ENCODE measurements at places on chromosomes 1 and 21. TPM values are rescaled to one million over a fixed set of nuclear protein-coding genes. Genes with fewer than 3 reads are reported as not detected.

Gene UBASH3A
- 1.9 TPM for total RNA-seq

Gene DNAH14
- total RNA-seq, result 7.6 TPM

Gene PPM1J
- total RNA-seq, result 4.8 TPM

DNA sequence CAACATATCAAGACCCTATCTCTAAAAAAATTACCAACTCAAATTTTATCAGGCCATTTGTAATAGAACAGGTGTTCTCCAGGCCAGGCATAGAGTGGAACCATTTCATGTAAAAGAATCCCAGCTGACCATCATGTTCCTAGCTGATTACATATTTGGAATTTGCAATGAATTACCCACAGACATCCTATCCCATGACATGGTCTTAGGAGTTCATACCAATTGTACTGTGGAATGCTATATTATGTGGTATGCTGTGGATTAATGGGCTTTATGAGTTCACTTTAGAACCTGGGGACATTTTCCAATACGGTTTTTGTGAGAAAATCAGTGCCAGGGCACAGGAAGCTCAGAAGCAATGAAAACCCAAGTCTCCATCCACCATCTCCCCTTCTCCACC, 110.3 kb downstream of the ZNF281 start:
- DNase-seq, result no peak

DNA sequence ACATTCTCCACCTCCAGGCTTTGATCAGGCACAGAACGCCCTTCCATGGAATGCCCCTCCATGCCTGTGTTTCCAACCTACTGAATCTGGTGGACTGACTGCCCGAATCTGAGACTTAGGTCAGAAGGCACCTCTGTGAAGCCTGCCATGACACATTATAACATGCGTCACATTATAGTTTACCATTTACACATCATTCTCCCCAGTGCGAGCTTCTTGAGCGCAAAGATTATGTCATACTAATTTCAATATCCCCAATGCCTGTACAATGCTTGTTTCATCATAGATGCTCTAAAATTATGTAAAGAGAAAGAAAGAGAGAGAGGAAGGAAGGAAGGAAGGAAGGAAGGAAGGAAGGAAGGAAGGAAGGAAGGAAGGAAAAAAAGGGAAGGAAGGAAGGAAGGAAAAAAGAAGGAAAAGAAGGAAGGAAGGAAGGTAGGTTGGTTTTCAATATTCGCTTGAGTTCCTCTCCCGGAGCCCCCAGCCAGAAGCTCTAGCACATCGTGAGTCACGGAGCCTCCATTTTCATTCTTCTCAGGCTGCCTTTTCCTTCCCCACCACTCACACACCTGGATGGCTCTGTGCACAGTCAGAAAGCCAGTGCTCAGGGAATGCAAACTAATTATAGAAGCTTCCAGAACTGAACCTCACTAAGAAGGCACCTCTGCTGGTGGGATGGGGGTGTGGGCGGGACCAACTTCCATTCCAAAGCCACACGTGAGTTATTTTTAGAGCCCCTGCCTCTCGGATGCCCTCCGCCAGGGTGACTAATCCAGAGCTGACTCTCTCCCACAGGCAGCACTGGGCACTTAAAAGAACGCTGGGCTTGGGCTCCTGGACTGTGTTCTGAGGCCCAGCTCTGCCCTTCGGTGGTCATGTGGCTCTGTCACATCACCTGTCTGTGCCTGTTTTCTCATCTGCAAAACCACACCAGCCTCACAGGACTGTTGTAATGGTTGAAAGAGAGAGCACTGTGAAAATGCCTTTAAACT, 27.4 kb downstream of the LAMB3 start:
- DNase-seq, result no peak

GRCh38 chr1:184359909-184360308, 26.9 kb upstream of the C1orf21 start:
- DNase-seq, result no peak

DNA sequence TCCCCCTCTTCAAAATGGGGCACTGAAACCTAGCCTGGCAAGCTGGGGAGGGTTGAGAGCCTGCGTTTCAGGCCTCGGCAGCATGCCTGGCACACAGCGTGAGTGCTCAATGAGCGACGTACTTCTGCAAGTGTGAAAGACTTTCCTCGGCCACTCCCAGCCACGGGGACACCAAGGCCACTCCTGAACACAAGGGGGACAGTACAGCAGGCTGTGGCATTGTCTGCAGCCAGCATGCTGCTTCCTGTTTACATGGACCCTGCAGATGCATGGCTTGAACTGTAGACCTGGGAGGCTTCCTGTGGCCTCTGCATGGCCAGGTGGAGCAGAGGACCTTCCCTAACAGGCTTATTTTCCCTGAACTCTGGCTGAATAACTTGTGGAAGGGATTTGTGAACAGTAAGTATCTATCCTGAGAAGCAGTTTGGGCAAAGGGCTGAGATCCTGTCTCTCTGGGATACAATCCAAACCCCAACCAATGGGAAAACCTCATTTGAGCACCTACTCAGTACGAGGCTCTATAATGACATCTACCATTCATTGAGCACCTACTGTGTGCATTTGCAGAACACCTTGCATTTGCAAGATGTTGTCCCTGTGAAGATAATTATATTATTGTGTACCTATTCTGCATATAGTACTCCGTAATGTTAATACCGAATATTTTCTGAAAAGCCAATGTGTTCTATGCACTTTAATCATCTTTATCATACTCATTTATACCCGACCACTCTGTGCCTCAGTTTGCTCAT, 9.9 kb upstream of the HSPG2 start:
- no peak for DNase-seq

Measured in esophagus squamous epithelium (tissue), 5 donors.